ENCODE measurements at places on chromosomes 3 and 15.

DNA sequence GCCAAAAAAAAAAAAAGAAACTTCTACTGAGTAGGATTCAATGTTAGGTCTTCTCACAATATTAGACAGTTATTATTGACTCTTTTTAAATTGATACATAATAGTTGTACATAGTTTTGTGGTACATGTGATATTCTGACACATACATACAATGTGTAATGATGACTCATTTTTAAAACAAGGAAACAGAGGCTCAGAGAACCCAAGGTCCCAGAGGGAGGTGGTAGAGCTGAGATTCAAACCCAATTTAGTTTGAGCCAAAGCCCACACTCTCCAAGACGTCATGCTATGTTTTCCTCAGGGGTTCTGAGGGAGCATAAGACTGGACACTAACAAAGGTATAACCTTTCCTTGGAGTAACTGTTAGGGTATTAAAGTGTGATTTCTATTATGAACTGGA, 40.6 kb downstream of the MYO5C start:
- peak; percentile 74 for DNase-seq

DNA sequence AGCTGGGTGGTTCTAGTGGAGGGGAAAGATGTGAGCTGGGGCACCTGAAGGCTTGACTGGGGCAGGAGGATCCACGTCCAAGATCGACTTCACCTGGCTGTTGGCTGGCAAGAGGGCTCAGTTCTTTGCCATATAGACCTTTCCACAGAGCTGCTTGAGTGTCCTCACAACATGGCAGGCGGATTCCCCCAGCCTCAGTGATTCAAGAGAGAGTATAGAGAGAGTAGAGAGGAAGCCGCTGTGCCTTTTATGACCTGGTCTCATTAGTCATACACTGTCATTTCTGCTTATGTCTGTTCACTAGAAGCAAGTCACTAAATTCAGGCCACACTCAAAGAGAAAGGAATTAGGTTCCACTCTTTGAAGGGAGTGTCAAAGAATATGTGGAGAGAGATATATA, 101.6 kb downstream of the APBA2 start:
- no peak for DNase-seq

DNA sequence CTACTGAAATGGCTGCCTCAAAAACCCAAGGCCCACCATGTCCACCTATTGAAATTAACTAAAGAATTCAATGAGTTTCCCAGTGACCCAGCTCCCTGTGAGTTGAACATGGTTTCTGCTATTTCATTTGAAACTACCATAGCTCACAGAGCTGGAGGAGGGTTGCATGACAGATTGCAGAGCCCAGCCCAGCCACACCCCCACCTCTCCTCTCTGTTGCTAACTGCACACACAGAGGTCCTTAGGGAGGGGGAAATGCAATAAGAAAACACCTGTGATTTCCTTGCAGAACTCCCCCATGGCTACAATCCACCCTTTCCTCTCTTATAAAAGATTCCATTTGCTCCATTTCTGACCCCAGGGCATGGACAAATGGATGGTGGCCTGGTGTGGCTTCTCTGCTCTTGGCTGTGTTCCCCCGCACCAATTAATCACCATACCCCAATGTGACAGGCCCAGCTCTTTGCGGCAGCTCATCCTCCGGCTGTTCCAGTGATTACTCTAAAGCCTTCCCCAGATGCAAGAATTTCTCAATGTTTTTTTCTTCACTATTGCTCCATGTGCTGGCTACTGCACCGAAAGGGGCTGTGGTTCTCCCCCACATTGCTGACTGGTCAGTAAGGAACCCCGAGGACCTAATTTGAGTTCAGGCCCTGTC, 208.4 kb upstream of the KBTBD8 start:
- no peak for DNase-seq

DNA sequence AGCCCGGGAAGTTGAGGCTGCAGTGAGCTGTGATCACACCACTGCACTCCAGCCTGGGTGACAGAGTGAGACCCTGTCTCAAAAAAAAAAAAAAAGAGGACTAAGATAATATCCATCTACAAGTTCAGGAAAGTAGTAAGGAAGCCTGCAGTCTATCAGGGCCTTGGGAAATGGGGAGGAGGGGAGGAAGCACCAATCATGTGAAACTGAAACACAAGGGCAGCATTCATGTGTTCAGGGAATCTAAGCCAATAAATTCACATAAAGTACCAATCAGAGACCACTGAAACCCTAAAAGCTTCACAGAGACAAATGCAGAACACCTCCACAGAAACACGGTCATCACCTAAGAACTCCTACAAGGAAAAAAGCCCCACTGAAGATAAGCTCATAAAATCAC, 22.9 kb upstream of the HHATL start:
- DNase-seq: no peak

- no peak for DNase-seq
Measured at GRCh38 chr3:195761567-195762248, 40.9 kb downstream of the MUC20 start.

DNA sequence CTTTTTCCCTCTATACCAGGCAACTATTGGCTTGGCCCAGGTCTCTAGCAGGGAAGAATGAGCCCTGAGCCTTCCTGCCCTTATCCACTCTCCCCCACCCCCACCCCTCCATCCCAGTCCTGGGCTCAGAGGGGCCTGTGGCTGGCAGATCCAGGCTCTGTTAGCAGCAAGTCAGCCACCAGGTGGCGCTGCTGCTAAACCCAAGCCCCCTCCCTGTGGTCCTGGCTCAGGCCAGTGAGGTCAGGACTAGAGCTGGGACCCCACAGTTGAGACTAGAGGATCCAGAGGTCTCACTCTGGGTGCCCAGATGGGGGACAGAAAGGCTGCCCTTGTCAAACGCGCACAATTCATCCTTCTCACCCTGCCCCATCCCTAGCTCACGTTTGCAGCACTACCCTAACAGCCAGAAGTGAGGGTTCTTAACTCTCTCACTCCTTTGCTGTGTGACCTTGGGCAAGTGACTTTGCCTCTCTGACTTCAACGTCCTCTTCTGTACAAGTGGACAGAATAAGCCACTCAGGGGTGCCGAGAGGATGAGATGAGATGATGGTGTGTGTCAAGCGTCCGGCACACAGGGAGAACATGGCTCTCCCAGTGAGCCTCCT, 46.8 kb upstream of the SLC6A1 start:
- DNase-seq: no peak
